Endothelial cell (in vitro differentiated cells): ENCODE measurements at places on chromosomes 13 and 19. TPM values are rescaled to one million over a fixed set of nuclear protein-coding genes. Genes with fewer than 3 reads are reported as not detected.
A peak's percentile ranks its signal among the peaks of the same experiment; 100 is the strongest.

The KLF1 gene
- total RNA-seq, result 0.54 TPM

The GRK1 gene
- total RNA-seq, result 0.54 TPM

The LPAR2 gene
- total RNA-seq, result 35.5 TPM

The ZNF433 gene
- 0.21 TPM for total RNA-seq

The SPRED3 gene
- 3.2 TPM for total RNA-seq

The ZNF121 gene
- 52.1 TPM for total RNA-seq

The ZC3H4 gene
- 56.7 TPM for total RNA-seq

The TEX29 gene
- total RNA-seq, result 0.54 TPM

The PSG6 gene
- not detected for total RNA-seq

The NOP53 gene
- total RNA-seq, result 324 TPM

The MEIOSIN gene
- not detected for total RNA-seq

- H3K27me3 ChIP-seq, result no peaks in the 10 kb centered on the region
- peaks cover 29% of the 10 kb centered on the region for H3K4me1 ChIP-seq
These were observed 115.8 kb downstream of the ZIC5 start for GRCh38 chr13:99855526-99856420.

DNA sequence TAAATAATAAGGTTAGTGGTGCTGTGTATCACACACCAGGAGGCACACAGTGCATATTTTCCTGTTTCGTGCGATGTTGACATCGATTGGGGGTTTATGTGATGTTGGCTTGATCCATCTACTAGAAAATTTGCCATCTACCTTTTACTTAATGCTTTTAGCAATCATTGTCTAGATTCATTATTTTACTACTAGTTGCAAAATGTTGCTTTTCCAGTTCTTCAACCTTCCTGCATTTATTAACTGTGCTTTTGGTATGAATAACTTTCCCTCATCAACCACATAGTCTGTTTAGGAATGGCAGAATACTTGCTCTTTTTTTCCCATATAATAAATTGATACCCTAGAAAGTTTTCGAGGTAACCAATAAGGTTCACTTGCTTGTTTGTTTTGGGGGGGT is 17.5 kb downstream of the C13orf42 start:
- no peak for DNase-seq
- H3K4me1 ChIP-seq, result peaks cover 2% of the 10 kb centered on the region
- H3K27ac ChIP-seq, result no peak overlapping the region
- no peaks in the 10 kb centered on the region for H3K27me3 ChIP-seq
- H3K4me3 ChIP-seq, result no peak overlapping the region
- H3K36me3 ChIP-seq, result no peaks in the 10 kb centered on the region

DNA sequence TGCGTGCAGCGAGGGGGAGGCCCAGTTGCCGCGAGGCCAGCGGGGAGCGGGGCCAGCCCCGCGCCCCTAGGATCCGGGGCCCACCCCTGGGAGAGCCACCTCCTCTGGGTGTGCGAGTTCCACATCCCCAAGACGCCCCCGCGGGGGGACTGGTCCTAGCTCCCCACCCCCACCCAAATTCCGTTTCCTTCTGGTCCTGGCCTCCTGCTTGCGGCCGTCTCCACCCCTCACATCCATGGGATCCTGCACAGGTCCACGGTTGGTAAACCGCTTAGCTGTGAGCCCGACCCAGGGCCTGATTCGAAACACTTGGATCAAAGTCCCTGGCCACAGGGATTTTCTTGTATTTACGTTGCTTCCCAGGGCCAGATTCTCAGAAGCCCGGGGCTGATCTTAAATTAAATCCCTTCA is 324 bp upstream of the FBXO17 start:
- peaks cover 16% of the 10 kb centered on the region for H3K4me1 ChIP-seq
- H3K27ac ChIP-seq, result no peak overlapping the region
- peak; percentile 20 for DNase-seq
- peak overlapping the region; percentile 94 for H3K4me3 ChIP-seq

DNA sequence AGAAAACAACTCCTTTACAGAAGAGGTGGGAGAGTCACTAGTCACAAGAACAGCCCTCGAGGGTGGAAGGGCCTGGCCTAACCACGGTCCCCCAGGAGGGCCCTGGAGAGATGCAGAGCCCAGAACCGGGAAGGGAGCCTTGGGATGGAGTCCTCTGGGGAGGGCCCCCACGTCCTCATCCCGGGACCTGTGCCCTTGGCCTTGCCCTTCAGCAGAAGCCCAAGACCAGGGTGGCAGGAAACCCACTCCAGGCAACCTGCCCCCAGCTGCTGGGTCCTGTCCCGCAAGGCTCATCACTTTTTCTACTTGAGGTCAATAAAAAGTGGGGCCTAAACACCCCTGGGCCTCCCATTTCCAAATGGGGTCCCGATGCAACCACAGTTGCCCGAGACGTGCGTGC is 2.3 kb upstream of the ATP8B3 start:
- H3K4me3 ChIP-seq, result no peak overlapping the region
- H3K27me3 ChIP-seq, result peaks cover 10% of the 10 kb centered on the region
- no peaks in the 10 kb centered on the region for H3K36me3 ChIP-seq
- H3K27ac ChIP-seq, result no peak overlapping the region
- H3K4me1 ChIP-seq, result peaks cover 6% of the 10 kb centered on the region

- peak overlapping the region; percentile 5 for H3K27ac ChIP-seq
- H3K4me3 ChIP-seq, result no peak overlapping the region
- no peak for DNase-seq
- H3K36me3 ChIP-seq, result peaks cover 10% of the 10 kb centered on the region
- H3K4me1 ChIP-seq, result peaks cover 4% of the 10 kb centered on the region
These were observed 1210.1 kb downstream of the DIAPH3 start for GRCh38 chr13:58953638-58954037.

- H3K36me3 ChIP-seq, result no peaks in the 10 kb centered on the region
- DNase-seq, result no peak
- no peaks in the 10 kb centered on the region for H3K4me1 ChIP-seq
- no peak overlapping the region for H3K4me3 ChIP-seq
- H3K27me3 ChIP-seq, result no peaks in the 10 kb centered on the region
- H3K27ac ChIP-seq, result no peak overlapping the region
These were observed 403.3 kb upstream of the ATXN8OS start for GRCh38 chr13:69704311-69704710.

- H3K27ac ChIP-seq, result no peak overlapping the region
- H3K4me1 ChIP-seq, result no peaks in the 10 kb centered on the region
- no peaks in the 10 kb centered on the region for H3K36me3 ChIP-seq
- H3K4me3 ChIP-seq, result no peak overlapping the region
- DNase-seq, result no peak
- H3K27me3 ChIP-seq, result no peaks in the 10 kb centered on the region
These were observed 436.2 kb upstream of the SLITRK5 start for GRCh38 chr13:87234981-87235380.

DNA sequence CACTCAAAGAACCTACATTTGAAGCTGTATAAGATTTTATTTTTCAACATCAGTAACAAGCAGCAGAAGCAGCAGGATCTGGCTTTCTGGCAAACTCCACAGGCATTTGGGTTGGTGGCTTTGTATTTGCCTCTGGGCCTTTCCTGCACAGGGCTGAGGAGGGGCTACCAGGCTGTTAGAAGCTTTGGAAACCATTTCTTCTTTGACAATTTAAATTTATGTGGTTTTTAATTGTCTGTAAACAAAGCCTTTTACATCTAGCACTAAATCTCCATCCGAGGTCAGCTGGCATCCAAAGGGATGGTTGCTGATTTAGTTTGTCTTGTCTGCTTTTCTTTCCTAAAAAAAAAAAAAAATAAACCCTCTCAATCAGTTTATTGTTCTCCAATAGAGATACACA is 127.5 kb upstream of the OBI1 start:
- no peak overlapping the region for H3K27ac ChIP-seq
- H3K4me1 ChIP-seq, result peaks cover 3% of the 10 kb centered on the region
- no peak for DNase-seq
- H3K27me3 ChIP-seq, result no peaks in the 10 kb centered on the region
- H3K36me3 ChIP-seq, result no peaks in the 10 kb centered on the region

DNA sequence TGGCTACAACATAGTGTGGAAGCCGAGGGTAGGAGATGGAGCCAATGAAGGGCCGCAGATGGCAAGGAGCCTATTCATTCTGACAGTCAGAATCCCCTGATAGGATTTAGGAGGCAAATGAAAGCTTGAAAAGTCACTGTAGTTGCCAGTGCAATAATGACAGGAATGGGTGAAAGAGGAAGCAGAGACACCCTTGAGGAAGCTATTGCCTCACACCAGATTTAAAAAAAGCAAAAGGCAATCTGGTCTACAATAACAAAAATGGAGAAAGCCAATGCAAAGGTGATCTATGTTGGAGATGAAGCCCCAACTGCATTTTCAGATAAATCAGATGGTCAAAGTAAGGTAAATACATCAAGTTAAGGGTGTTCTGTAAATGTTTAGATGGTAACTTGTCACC is 158.5 kb downstream of the TUBA3C start:
- H3K36me3 ChIP-seq, result peaks cover 8% of the 10 kb centered on the region
- no peak overlapping the region for H3K27ac ChIP-seq
- no peaks in the 10 kb centered on the region for H3K4me1 ChIP-seq
- no peak for DNase-seq

GRCh38 chr19:48183356-48183755 is 12.9 kb downstream of the ZSWIM9 start:
- peaks cover 5% of the 10 kb centered on the region for H3K27me3 ChIP-seq
- H3K36me3 ChIP-seq, result peaks cover 42% of the 10 kb centered on the region
- no peak overlapping the region for H3K27ac ChIP-seq
- H3K4me1 ChIP-seq, result no peaks in the 10 kb centered on the region
- no peak for DNase-seq

DNA sequence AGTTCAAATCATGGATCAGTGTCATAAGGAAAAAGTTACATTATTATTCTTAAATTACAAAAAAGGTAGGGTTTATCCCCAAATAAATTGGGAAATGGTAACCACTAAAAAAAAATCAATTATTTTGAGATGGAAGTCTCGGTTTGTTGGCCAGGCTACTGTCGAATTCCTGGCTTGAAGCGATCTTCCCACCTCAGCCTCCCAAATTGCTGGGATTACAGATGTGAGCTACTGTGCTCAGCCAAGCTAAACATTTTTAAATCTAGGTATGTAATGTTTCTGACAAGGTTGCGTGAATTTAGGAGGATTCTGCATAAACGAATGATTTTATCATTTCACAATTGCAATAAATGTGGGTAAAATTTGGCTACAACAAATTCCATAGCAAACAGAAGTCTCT is 2.0 kb downstream of the NAA16 start:
- no peaks in the 10 kb centered on the region for H3K27me3 ChIP-seq
- DNase-seq, result no peak
- peak overlapping the region; percentile 47 for H3K4me3 ChIP-seq

DNA sequence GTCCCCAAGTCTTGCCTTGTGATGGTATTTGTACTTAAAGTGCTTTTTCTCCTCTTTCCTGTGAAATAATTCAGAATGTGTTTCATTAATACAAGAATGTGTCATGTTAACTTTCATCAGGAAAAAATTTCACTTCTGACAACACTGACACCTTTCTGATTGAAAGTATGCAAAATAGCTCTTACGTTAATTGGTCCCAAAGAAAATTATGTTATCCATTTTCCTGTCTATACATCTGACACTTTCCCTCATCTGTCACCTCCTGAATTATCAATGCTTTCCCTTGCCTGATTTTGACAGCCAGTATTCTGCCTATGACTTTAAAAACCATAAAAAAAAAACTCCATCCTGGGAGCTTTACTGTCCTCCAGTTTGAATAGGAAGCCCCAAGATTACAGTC is 336.5 kb downstream of the ATP8A2 start:
- H3K36me3 ChIP-seq, result no peaks in the 10 kb centered on the region
- H3K27me3 ChIP-seq, result peaks cover 1% of the 10 kb centered on the region
- no peak for DNase-seq

DNA sequence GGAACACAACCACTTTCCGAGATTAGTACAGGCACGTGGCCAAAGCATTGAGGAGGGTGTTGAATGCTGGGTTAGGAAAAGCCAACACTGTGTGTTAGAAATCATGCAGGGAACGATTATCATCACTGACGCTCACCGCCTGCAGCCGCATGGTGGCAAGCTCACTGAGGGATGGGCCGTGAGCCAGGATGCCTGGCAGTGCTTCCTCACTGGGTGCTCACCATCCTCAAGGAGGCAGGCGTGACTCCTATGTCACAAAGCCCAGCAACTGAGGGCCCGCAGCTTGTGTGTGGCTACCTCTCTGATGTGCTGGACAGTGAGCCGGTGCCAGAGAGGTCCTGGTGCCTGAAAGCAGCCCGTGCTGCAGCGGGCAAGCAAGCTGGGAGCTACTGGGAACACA is 30.4 kb upstream of the TIMM44 start:
- DNase-seq, result no peak
- H3K4me1 ChIP-seq, result no peaks in the 10 kb centered on the region
- H3K27ac ChIP-seq, result no peak overlapping the region
- H3K27me3 ChIP-seq, result peaks cover 5% of the 10 kb centered on the region
- H3K4me3 ChIP-seq, result no peak overlapping the region

DNA sequence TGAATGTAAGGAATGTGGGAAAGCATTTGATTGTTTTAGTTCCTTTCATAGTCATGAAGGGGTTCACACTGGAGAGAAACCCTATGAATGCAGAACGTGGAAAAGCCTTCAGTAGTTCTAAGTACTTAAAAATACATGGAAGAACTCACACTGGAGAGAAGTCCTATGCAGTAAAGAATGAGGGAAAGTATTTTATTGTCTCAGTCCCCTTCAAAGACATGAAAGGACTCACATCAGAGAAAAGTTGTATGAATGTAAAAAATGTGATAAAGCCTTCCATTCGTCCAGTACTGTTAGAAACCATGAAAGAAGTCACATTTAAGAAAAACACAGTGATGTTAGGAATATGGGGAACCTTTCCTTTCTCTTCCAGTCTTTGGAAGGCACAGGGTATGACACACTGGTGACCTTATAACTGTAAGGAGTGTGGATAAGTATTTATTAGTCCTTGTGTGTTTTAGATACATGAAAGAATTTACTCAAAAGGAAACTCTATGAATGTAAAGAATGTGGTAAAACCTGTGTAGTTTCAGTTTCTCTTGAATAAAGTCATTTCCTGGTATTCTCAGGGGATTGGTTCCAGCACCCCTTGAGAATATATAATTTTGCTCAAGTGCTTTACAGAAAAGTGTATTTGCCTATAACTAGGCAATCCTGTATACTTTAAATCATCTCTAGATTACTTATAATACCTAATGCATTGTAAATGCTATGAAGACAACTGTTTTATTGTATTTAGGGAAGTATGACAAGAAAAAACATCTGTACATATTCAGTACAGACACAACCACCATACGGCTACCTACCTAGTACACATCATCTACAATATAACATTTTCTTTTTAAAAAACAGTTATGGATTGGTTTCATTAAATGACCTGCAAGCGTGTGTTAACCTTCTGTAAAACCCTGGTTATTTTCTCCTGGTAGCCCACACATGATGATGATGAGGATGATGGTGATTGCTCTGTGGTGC is 52.8 kb downstream of the ZNF823 start:
- H3K4me1 ChIP-seq, result no peaks in the 10 kb centered on the region
- H3K36me3 ChIP-seq, result peaks cover 30% of the 10 kb centered on the region
- no peak for DNase-seq
- H3K4me3 ChIP-seq, result no peak overlapping the region
- no peak overlapping the region for H3K27ac ChIP-seq

DNA sequence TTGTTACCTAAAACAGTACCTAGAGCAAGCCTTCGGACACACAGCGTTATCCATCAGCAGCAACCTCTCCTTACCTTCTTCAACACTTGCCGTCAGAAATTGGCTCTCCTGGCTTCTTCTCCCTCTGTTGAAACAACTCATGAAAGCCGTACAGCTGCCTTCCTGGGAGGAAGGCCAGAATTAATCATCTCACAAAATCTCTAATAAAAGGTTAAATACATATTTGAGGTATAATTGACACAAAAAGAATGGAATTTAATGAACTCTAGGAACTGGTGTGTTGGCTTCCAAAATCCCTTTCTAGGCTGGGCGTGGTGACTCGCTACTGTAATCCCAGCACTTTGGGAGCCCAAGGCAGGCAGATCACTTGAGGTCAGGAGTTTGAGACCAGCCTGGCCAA is 37.3 kb upstream of the GTF2F2 start:
- H3K36me3 ChIP-seq, result no peaks in the 10 kb centered on the region
- no peak overlapping the region for H3K4me3 ChIP-seq
- no peaks in the 10 kb centered on the region for H3K27me3 ChIP-seq
- H3K27ac ChIP-seq, result no peak overlapping the region
